ENCODE measurements at places on chromosomes 5 and 9. TPM values are rescaled to one million over a fixed set of nuclear protein-coding genes. Genes with fewer than 3 reads are reported as not detected.

The STK32A gene
- 0.18 TPM for total RNA-seq

The CCDC69 gene
- 8.2 TPM for total RNA-seq

DNA sequence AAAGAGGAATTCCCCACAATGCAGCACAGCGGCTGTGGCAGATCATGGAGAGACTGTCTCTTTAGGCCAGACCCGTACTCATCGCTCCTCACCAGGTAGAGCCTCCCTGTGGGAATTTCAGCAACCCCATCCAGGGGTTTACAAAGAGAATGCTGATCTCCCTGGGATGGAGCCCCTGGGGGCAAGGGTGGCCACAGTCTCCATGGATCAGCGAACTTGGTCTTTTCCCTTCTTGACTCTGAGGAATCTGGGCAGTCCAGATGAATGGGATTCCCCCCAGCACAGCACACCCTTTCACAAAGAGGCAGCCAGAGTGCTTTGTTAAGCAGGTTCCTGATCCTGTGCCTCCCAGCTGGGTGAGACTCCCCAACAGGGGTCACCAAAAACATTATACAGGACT is 108.7 kb upstream of the RGMB start:
- no peak for DNase-seq

- no peak for DNase-seq
Measured at GRCh38 chr5:56838409-56839039, 23.2 kb downstream of the MAP3K1 start.

DNA sequence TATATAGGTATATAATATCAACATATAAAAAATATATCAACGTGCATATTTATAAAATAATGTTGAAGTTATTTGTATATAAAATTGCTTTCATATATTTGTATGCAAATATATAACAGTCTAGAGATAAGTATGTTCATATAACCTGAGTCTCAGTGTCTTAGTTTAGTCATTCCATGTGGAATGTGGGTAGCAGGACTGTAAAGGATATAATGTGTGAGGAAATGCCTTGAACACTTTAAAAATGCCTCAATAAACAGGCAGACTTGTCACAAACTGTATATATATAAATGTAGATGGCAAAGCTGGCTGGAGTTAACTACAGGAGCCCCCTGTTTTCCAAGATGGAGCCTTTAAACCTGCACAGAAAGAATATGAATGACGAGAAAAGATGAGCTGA is 48.4 kb downstream of the CCDC125 start:
- no peak for DNase-seq

DNA sequence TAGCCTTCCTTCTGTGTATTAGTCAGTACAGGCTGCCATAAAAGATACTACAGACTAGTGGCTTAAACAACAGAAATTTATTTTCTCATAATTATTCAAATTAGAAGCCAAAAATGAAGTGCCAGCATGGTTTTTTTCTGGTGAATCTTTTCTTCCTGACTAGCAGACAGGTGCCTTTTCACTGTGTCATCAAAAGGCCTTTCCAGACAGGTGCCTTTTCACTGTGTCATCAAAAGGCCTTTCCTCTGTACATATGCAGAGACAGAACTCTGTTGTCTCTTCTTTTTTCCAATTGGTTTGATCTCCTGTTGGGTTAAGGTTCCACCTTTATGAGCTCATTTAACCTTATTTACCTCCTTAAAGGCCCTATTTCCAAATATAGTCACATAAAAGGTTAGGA is 599.9 kb downstream of the ISL1 start:
- DNase-seq, result no peak

DNA sequence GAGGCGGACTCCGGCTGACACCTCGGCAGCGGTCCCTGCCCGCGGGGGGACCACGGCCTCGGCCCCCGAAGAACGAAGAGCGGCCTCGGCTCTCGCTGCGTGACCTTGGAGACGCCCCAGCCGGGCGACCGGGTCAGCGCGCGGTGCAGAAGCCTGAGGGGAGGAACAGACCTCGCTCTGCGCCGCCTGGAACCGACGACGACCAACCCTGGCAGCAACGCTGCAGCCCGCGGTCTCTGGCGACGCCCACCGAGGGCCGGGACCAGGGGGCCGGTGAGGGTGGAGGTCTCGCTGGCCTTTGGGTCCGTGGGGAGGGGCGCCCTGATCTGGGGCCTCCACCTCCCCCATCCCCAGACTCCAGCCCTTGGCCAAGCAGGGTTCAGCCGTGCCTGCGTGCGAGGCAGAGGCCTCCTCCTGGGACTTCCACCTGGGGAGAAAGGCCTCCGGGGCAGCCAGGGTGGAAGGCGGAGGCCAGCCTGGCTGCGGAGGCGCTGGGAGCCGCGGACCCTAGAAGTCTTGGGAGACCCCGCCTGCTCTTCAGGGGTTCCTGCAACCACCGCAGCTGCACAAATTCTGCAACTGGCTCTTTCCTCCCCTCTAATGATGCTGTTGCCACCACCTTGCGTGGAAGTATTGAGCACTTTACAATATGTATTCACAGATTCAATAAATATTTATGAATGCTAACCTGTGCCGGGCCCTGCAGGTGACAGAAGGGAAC is 44.3 kb upstream of the SLC12A7 start:
- no peak for DNase-seq

- no peak for DNase-seq
Measured at GRCh38 chr5:65508978-65509377, 27.3 kb upstream of the ADAMTS6 start.

GRCh38 chr5:90307782-90308181 is 101.8 kb downstream of the CETN3 start:
- no peak for DNase-seq

DNA sequence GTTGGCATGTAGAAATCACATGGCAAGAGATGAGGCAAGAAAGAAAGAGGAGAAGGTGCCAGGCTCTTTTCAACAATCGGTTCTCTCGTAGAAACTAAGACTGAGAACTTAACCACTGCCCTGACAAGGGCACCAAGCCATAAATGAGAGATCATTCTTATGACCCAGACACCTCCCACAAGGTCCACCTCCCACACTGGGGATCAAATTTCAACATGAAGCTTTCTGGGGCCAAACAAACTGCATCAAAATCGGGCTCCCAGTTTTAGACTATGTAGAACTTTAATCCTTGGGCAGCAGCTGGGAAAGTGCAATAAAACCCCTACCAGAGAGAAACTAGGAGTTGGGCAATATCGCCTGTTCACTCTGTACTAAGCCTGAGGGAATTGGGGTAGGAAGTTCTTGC is 150.2 kb upstream of the CCDC152 start:
- DNase-seq, result no peak

- DNase-seq, result no peak
Measured at GRCh38 chr9:126229501-126229900, 97.1 kb upstream of the MVB12B start.

- DNase-seq, result no peak
Measured at GRCh38 chr9:121273064-121273775, 5.3 kb downstream of the GSN start.

- no peak for DNase-seq
Measured at GRCh38 chr5:66255714-66256113, 111.6 kb downstream of the SREK1 start.

Data from pulmonary artery endothelial cell (primary cell).